Activated T-helper 1 cell treated with anti-CD3 and anti-CD28 coated beads, Interleukin-2, amount 50 U/mL, for 16 hours (primary cell): ENCODE measurements at places on chromosomes 16 and 17.

GRCh38 chr16:49703483-49703882 is 152.4 kb downstream of the ZNF423 start:
- DNase-seq, result no peak

DNA sequence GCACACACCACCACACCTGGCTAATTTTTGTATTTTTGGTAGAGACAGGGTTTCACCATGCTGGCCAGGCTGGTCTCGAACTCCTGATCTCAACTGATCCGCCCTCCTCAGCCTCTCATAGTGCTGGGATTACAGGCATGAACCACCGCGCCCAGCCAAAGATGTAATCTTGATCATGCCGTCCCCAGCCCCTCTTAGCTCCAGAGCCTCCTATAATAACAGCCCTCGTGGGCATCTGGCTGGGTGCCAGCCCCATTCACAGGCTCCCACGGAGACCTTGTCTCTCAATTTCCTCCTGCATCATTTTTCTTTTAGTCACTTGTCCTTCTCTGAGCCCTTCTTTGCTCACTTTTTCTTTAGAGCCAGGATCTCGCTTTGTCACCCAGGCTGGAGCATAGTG is 94.2 kb downstream of the KATNIP start:
- no peak for DNase-seq

- no peak for DNase-seq
Observed at GRCh38 chr16:79613009-79613408, 12.5 kb upstream of the MAF start.

DNA sequence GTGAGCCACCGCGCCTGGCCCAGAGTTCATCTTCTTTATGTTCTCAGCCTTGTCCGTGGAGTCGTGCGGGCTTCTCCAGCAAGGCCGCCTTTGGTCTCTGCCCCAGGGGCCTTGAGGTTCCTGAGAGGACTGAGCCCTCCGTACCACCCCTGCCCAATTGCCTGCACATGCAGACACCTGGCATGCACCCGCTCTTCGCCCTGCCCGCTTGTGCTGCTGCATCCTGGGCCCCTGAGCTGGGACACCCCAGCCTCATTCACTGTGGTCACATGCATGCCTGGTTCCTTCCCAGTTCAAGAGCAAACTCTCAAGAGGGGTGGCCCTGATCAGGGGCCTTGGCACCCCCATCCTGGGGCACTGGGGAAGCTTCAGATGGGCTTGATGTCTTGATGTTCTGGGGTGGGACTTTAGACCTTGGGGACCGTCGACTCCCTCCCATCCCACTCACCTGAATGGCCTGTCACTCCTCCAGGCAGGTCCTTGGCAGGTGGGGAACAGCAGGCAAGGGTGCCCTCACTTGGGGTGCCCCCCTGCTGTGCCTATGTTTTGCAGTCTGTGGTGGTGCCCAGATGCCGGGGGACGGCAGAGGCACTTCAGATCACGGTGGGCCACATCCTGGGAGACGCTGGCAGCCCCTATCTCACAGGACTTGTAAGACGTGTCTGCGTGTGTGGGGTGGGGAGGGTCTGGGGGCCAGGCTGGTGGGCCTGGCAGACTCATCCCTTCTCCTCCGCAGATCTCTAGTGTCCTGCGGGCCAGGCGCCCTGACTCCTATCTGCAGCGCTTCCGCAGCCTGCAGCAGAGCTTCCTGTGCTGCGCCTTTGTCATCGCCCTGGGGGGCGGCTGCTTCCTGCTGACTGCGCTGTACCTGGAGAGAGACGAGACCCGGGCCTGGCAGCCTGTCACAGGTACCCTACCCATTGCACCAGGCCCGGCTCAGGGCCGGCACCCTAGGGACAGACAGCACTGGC is 12.7 kb upstream of the SPNS2 start:
- DNase-seq, result peak; percentile 24
